ENCODE measurements at places on chromosomes 6 and 20. TPM values are rescaled to one million over a fixed set of nuclear protein-coding genes. Genes with fewer than 3 reads are reported as not detected.

DNA sequence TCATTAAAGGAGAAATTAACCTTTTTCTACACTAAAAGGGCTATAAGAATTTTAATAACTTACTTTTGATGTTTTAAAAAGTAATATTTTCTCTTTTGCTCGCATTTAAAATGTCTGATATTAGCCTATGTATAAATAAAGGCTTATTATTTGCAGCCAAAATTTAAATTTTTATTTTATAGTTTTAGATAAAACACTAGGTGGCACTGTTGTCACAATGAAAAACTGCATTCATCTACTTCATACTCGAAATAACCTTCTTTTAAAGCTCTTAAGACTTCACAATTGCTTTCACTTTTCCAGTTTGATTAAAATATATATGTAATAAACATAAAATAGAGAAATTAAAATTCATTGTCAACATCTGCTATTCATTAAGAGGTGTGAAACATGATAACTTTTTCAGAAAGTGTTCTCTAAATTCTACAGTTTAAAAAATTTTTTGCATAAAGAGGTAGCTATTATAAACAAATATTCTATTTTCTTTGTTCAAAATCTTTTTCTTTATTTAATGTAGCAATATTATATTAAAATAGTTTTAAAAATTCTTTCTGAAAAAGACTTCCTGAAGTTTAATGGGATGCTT lies 78.8 kb upstream of the DEFB112 start:
- DNase-seq: peak; percentile 20

Gene ACSS1
- not detected for total RNA-seq

GRCh38 chr6:44896701-44897100 lies 431.4 kb upstream of the RUNX2 start:
- DNase-seq: no peak

DNA sequence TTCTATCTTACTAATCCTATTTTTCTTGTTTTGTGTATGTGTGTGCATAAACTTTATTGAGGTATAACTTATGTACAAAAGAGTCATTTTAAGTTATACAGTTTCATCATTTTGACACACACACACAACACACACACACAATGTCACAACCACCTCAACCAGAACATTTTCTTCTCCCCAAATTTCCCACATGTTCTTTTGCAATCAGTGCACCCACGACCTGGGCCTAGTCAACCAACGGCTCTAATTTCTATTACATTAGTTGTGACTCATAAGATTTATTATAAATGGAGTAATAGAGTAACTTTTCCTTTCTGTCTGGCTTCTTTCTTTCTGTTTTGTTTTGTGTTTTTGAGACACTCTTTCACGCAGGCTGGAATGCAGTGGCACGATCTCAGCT lies 9.8 kb upstream of the POM121L2 start:
- DNase-seq: no peak

Gene MAN1A1
- 4.0 TPM for total RNA-seq

Gene ANGPT4
- 0.06 TPM for total RNA-seq
